Activated naive CD8-positive, alpha-beta T cell treated with anti-CD3 and anti-CD28 coated beads for 36 hours (primary cell): ENCODE measurements at places on chromosomes 16 and 17. TPM values are rescaled to one million over a fixed set of nuclear protein-coding genes. Genes with fewer than 3 reads are reported as not detected.

- no peak for DNase-seq
Measured at GRCh38 chr16:14283786-14284185, 212.7 kb downstream of the MRTFB start.

- DNase-seq: no peak
Measured at GRCh38 chr16:24102209-24102660, 153.9 kb upstream of the CACNG3 start.

DNA sequence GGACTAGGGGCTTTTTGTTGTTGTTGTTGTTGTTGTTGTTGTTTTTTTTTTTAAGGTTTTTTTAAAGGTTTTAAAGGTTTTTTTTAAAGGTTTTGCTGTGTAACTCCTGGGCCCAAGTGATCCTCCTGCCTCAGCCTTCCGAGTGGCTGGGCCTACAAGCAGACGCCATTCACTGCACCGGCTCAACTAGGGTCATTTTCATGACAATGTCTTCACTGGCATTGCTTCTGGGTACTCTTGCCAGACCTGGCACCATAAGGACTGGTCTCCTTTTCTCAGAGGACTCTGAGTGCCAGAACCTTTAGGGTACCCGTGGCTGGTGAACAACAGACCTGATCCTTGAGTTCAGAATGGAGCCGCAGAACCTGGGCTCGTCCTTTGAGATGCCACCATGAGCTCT is 20.4 kb downstream of the POLR3E start:
- no peak for DNase-seq

- DNase-seq: no peak
Measured at GRCh38 chr17:18981642-18982424, 22.7 kb downstream of the FAM83G start.

DNA sequence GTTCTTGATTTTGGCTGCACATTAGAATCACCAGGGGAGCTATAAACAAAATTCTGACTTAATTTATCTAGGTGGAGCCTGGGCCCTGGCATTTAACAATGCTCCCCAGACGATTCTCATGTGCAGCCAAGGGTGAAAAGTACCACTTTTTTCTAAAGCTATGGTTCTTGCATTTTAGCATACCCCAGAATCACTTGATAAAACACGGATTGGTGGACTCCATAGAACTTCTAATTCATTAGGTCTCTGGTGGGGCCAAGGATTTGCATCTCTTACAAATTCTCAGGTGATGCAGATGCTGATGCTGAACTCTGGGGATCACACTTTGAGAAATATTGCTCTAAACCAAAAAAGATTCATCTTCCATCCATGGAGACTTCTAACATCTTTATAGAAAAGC is 74.5 kb downstream of the RPGRIP1L start:
- no peak for DNase-seq

- no peak for DNase-seq
Measured at GRCh38 chr17:49638818-49639217, 39.1 kb downstream of the SPOP start.

GRCh38 chr16:48816393-48816792 is 206.4 kb upstream of the N4BP1 start:
- DNase-seq: no peak

- DNase-seq: no peak
Measured at GRCh38 chr17:44832805-44833204, 2.7 kb upstream of the GJC1 start.

- no peak for DNase-seq
Measured at GRCh38 chr16:25952983-25953382, 261.2 kb downstream of the HS3ST4 start.

Gene SLC47A2
- not detected for total RNA-seq

Gene EVI2A
- 42.4 TPM for total RNA-seq
